ENCODE measurements at places on chromosomes 4 and X.

GRCh38 chr4:142983065-142983464, 137.0 kb upstream of the INPP4B start:
- no peak for DNase-seq

DNA sequence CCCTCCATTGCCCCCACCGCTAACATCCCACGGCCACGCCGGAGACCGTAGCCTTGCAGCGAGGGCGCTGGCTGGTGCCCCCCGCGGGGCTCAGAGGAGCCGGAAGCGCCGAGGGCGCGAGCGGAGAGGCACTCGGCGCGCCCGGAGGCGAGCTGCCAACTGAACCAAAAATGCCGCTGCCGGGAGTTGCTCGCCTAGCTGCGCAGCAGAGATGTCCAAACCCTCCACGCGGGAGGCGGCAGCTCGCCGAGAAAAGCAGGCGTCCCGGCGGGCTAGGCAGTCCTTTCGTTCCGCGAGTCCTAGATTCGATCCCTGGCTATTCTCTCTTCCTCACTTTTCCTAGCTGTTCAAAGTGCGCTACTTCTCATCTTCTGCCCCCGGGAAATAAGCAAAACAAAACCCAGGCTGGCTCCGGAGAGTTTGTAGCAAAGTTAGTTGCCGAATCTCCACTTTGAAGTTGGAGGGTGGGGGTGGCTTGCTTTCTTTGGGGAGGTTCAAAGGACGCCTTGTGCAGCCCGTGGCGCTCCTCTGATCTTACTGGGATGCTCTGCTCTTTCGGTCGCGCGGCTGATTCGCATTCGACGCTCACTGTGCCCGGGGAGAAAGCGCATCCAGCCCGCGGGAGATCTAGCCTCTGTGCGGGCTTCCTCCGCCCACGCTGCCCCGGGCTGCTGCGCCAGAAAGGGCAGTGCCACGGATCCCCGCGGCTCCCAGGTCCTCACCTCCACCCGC, 723 bp downstream of the NKX6-1 start:
- DNase-seq, result no peak

GRCh38 chrX:40524423-40524822, 56.3 kb upstream of the ATP6AP2 start:
- DNase-seq, result no peak

- DNase-seq, result no peak
Observed at GRCh38 chr4:54823616-54824015, 165.9 kb downstream of the KIT start.

DNA sequence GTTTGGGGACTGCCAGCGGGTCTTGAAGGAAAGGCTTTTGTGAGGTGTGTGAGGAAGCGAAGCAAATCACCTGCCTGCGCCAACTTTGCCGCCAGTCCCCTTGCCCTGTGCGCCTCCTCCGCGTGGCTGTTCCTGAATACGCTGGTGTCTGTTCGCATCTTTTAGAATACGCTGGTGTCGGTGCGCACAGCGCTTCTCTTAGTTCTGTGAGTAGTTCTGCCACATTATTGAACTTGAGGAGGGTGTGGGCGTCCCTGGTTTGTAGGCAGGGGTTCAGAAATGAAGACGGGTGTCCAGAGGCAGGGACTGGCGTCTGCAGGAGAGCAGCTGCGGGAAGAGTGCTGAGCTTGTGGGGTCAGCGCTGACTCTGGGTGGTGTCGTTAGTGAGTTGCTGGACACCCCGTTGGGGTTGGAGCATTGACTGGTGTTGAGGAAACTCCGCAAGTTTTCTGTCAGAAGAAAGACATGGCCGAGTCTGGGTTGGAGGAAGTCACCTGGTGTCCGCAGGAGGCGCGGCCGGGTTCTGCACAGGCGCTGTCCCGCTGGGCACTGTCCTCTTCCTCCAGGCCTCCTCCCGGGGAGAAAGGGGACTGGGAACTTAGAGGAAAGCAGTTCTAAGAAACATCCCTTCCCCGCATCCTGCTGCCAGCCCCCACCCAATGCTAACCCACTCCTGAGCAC, 930 bp downstream of the ZNF718 start:
- DNase-seq, result peak; percentile 53

DNA sequence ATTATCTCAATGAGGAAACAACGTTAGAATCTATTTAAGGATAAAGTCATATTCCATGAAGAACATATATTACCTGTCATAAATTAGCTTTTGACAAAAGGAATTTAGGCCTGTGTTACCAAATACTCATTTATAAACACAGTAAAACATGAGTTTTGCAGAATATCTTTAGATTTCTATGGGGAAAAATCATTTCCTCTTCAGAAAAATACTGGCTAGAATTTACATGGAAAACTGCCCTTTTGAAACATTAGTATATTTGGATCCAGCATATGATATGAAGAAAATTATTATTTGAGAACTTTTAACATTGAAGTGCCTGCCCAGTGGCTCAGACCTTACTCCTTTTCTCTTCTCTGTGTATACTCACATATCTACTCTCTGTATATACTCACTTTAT, 131.4 kb upstream of the NEIL3 start:
- no peak for DNase-seq

DNA sequence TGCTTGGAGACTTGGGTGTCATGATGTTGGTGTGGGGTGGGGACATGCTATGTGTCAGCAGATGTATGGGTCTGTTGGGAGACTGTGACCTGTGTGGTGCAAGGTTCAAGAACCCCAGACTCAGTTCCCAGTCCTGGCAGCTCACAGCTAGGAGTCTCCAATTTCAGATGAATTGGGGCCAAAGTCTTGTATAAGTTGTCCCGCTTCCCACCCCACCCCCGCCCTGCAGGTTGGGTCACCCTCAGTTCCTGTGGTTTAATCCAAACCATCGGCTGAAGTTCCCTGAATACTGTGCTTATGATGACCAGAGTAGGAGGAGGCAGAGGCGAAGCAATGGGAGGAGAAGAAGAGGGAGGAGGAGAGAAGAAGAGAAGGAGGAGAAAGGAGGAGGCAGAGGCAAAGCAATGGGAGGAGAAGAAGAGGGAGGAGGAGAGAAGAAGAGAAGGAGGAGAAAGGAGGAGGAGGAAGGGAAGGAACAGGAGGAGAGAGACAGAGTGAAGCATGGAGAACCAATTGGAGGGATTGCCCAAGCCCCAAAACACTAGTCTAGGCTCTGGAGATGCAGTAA, 112.6 kb downstream of the EFNB1 start:
- no peak for DNase-seq

DNA sequence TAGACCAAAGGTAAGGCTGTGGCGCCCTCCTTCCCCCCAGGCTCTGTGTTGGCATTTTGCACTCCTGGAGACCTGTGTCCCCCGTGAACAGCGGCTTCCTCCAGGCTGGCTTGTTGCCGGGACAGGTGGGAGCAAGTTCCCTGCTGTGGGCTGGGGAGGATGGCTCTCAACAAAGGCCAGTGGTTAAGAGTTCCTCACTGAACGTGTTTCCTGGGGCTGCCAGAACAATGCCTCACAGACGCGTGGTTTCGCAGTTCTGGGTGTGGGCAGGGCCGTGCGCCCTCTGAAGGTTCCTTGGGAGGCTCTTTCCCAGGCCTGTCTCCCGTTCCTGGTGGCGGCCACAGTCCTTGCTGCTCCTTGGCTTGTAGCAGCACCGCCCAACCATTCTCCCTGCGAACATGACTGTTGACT, 33.4 kb downstream of the NELFA start:
- no peak for DNase-seq
